ENCODE measurements at places on chromosomes 6 and 20.
A peak's percentile ranks its signal among the peaks of the same experiment; 100 is the strongest.

GRCh38 chr6:122381494-122382265, 17.8 kb upstream of the HSF2 start:
- DNase-seq, result peak; percentile 7

DNA sequence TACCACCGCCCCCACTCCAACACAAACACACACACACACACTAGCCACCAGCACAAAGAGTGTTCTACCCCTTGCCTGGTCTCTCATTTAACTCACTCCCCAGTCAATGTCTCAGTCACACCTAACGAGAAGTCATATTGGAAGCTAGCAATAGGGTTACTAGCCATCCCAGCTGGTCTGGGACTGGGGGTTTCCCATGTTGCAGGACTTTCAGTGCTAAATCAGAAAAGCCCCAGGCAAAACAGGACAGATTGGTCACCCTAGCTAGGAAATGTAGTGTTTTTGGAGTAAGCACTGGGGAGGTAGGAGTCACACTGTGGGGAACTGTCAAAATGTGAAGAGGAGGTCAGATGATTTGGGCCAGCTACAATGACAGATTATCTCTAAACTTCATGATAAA, 158.1 kb downstream of the UNC5CL start:
- no peak for DNase-seq

DNA sequence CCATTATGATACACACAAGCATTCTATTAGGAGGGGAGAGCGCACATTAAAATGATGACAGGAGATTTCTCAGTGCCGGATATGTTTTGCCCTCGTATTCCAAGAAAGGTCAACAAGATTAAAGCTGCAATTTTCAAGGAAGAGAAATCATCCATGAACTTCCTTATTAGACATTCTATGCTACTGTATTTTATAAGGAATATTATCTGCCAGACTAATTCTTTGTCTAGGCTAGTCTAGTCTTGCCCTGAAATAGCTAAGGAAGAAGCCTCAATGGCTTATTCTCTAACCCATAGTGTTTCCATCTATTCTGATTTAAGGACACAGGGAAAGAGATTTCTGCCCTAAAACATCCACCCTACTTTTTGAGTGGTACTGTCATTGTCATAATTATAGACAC, 315.4 kb downstream of the ADGRG6 start:
- DNase-seq, result no peak

DNA sequence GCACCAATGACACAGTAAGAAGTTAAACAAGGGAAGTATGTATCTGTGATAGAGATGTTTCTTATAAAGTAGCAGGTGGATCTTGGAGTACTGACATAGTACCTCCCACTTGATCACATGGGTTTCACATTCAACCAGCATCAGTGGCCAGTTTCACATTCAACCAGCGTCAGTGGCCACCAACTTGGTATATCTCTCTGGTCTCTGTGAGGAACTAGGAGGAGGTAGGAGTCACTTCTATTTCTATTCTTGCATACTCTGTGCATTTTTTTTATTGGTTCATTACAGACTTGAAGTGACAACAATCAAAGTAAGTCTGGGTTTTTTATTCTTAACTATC, 200.3 kb upstream of the SIM1 start:
- no peak for DNase-seq

- no peak for DNase-seq
These were observed 20.3 kb upstream of the ZNF831 start for GRCh38 chr20:59143326-59143725.

- DNase-seq, result no peak
These were observed 77.7 kb upstream of the CLDN20 start for GRCh38 chr6:155186052-155186658.

DNA sequence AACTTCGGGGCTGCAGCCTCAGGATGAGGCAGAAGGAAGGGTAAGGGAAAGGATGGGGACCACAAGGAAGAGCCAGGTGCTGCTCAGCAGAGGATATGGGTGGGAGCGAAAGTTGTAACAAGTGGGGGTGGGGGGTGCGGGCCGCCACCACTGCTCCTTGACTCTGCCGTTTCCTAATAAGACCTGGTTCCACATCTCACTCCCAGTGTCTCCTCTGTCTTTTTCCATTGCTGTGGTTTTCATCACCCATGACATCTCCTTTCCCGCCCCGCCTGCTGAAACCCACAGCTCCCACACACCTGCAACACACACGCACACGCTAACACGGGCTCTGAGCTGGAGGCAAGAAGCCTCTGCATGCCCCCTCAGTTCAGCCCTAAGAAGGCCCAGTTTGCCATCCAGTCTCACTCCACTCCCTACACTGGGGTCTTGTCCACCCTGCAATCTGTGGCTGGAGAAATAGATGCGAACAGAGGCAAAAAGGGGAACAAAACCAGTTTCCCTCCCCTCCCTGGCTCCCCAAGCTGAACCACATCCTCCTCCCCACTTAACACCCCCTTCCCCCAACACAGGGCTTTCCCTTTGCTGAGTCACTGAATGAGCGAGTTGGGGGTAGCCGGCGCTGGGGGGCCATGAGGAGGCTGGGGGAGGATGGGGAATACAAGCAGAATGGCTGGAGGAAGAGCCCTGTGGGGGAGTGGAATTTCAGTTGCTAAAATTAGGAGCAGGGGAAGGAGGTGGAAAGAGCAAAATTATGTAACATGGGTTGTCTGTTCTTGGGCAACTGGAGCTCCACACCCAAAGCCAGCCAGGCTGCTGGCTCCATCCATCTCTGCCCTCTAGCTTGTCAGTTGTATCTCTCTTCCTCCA, 11.5 kb downstream of the NFKBIL1 start:
- no peak for DNase-seq

DNA sequence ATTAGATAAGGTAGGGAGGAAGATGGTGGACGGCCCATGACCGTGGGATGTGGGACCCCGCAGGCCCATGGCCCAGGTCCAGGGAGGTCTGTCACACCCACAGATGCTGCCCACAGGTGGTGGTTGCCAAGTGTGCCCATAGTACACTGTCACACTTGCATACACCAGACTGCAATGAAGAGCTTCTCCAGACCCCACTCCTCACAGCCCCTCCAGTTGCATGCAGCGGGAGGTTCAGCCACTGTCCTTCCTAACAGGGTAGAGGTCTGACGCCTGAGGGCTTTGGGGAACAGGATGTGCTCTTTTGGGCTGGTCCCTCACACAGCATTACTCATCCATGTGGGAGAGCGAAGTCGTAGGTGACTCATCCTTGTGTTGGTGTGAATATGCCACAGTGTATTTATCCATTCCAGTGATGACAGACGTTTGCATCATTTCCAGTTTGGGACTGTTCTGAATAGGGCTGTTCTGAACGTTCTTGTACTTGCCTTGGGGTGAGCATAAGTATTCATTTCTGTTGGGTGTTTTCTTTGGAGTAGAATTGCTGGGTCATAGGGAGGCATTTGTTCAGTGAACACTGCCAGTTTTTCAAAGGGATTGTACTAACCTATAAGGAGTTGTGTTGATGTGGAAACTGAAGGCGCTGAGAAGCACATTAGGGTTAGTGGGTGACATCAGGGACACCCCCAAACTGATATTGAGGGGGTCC, 10.1 kb upstream of the PYGB start:
- DNase-seq, result no peak

GRCh38 chr20:2234598-2235191, 61.1 kb upstream of the TGM3 start:
- no peak for DNase-seq

GRCh38 chr20:6053776-6054688, at the start of gene LRRN4:
TSS of gene LRRN4 (minus strand) at chr20:6054060. CDS start at chr20:6052799, 1,261 bp downstream.
- no peak for DNase-seq

Data from NCI-H1436 (cell line).